ENCODE measurements at places on chromosomes 16 and 17.
A peak's percentile ranks its signal among the peaks of the same experiment; 100 is the strongest.

- no peak overlapping the region for H3K4me3 ChIP-seq
- H3K4me1 ChIP-seq: peaks cover 3% of the 10 kb centered on the region
- H3K36me3 ChIP-seq: peaks cover 15% of the 10 kb centered on the region
- no peak overlapping the region for H3K27ac ChIP-seq
- DNase-seq: no peak
Measured at GRCh38 chr16:1650131-1650530, 27.9 kb upstream of the JPT2 start.

GRCh38 chr17:50663812-50664374, 29.2 kb downstream of the ABCC3 start:
- H3K4me1 ChIP-seq: peaks cover 40% of the 10 kb centered on the region
- no peak for DNase-seq
- no peak overlapping the region for H3K27ac ChIP-seq
- H3K27me3 ChIP-seq: no peaks in the 10 kb centered on the region
- H3K4me3 ChIP-seq: no peak overlapping the region
- H3K36me3 ChIP-seq: no peaks in the 10 kb centered on the region

GRCh38 chr16:4928227-4928626, 8.7 kb downstream of the PPL start:
- no peak for DNase-seq
- no peaks in the 10 kb centered on the region for H3K4me1 ChIP-seq
- H3K27ac ChIP-seq: no peak overlapping the region
- no peaks in the 10 kb centered on the region for H3K36me3 ChIP-seq
- peaks cover 2% of the 10 kb centered on the region for H3K27me3 ChIP-seq

- peaks cover 2% of the 10 kb centered on the region for H3K27me3 ChIP-seq
- no peak overlapping the region for H3K4me3 ChIP-seq
- H3K27ac ChIP-seq: no peak overlapping the region
- no peaks in the 10 kb centered on the region for H3K36me3 ChIP-seq
- no peaks in the 10 kb centered on the region for H3K4me1 ChIP-seq
Measured at GRCh38 chr16:66390346-66391108, 24.0 kb downstream of the CDH5 start.

GRCh38 chr17:42783062-42783790, 2.8 kb downstream of the WNK4 start:
- peaks cover 2% of the 10 kb centered on the region for H3K36me3 ChIP-seq
- peaks cover 10% of the 10 kb centered on the region for H3K27me3 ChIP-seq
- H3K4me1 ChIP-seq: peaks cover 19% of the 10 kb centered on the region
- DNase-seq: peak; percentile 95

GRCh38 chr17:19753051-19753509, 5.0 kb upstream of the ALDH3A1 start:
- H3K36me3 ChIP-seq: no peaks in the 10 kb centered on the region
- no peaks in the 10 kb centered on the region for H3K27me3 ChIP-seq
- H3K4me3 ChIP-seq: no peak overlapping the region
- no peak overlapping the region for H3K27ac ChIP-seq
- no peaks in the 10 kb centered on the region for H3K4me1 ChIP-seq

DNA sequence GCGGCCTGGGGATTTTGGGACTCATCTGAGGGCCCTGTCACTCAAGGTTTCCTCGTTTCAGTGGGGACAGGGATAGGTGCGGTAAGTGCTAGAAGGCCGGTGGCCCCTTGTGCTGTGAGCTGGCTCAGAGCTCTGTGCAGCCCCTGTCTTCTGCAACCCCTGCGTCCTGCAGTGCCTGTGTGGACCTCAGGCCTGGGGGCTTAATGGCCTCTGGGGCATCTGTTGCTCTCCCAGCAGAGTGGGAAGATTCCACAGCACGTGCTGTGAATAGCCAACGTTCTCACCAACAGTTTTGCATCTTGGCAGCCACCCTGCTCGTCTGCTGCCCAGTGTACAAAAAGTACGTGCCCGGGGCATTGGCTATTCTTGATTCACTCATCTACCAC, 4.9 kb downstream of the FOXC2 start:
- H3K27ac ChIP-seq: no peak overlapping the region
- no peak for DNase-seq
- peaks cover 6% of the 10 kb centered on the region for H3K36me3 ChIP-seq
- no peak overlapping the region for H3K4me3 ChIP-seq

DNA sequence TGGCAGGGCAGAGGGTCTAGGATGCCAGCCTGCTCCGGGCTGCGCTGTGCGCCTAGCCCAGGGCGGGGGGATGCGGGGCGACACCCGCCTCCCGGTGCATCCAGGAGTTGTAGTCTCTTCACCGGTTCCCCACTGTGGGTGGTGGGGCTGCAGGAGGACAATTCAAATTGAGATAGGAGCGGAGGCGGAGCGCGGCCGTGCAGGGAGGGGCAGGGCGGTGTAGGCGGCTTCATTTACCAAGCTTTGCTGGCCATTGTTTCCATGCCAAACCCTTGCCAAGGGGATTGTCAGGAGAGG, 2047.4 kb downstream of the TP53TG3F start:
- no peak overlapping the region for H3K27ac ChIP-seq
- no peaks in the 10 kb centered on the region for H3K4me1 ChIP-seq
- no peak overlapping the region for H3K4me3 ChIP-seq
- no peaks in the 10 kb centered on the region for H3K36me3 ChIP-seq
- no peaks in the 10 kb centered on the region for H3K27me3 ChIP-seq

- H3K4me1 ChIP-seq: no peaks in the 10 kb centered on the region
- DNase-seq: no peak
- H3K36me3 ChIP-seq: no peaks in the 10 kb centered on the region
- H3K27ac ChIP-seq: no peak overlapping the region
Measured at GRCh38 chr16:67346341-67346740, 19.7 kb downstream of the LRRC36 start.

GRCh38 chr16:57859331-57859730, 57.0 kb upstream of the KIFC3 start:
- no peaks in the 10 kb centered on the region for H3K4me1 ChIP-seq
- DNase-seq: peak; percentile 62
- no peak overlapping the region for H3K27ac ChIP-seq

DNA sequence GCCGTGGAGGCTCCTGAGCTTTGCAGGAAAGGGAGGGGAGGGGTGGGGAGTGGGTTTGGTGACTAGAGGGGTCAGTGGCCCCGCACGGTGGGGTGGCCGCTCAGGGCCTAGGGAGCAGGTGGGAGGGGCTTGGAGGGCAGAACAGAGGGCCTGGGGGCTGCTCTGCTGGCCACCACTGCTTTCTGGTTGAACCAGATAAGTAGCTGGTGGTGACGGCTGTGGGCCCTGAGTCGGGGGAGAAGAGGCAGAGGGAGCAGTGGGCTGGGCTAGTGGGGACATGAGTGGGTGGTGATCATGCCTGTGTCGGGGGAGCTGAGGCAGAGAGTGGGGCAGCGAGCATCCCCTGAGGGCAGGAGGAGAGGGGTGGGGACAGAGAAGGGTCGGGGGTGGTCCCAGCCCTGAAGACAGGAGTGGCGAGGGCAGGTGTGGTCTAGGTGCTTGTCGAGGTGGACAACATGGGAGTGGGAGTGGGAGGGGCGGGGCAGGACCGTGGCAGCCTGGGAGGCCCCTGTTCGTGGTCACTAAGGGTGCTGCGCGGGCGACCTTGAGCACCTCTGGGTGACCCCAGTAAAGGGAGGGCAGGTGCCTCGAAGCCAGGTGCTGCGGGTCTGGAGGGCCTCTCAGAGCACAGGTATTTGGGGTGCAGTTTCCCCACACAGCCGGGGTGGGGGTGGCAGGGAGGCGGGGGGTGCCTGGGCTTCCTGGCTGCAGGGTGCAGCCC, 6.3 kb upstream of the CD7 start:
- no peaks in the 10 kb centered on the region for H3K27me3 ChIP-seq
- no peaks in the 10 kb centered on the region for H3K36me3 ChIP-seq
- H3K27ac ChIP-seq: no peak overlapping the region
- DNase-seq: no peak
- H3K4me3 ChIP-seq: no peak overlapping the region

- H3K4me3 ChIP-seq: no peak overlapping the region
- no peak for DNase-seq
- H3K27ac ChIP-seq: no peak overlapping the region
- H3K36me3 ChIP-seq: no peaks in the 10 kb centered on the region
- H3K27me3 ChIP-seq: peaks cover 24% of the 10 kb centered on the region
Measured at GRCh38 chr17:4600563-4600962, 16.2 kb downstream of the SMTNL2 start.

DNA sequence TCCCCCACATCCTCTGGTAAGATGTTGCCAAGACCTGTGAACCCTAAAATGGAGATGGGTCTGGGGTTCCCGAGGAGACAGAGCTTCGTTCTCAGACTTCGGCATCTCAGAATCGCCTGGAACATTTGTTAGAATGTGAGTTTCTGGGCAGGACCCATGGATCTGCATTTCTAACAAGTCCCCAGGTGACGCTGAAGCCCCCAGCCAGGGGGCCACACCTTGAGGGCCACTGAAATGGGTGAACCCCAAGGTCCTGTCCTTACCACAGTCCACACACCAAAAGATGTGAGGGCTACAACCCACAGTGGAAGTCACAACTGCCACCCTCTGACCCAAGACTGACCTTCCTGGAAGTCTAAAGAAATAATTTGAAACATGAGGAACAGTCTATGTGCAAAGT, 14.0 kb downstream of the MPP3 start:
- no peaks in the 10 kb centered on the region for H3K27me3 ChIP-seq
- peaks cover 2% of the 10 kb centered on the region for H3K4me1 ChIP-seq
- no peak overlapping the region for H3K4me3 ChIP-seq
- no peak overlapping the region for H3K27ac ChIP-seq
- no peak for DNase-seq

GRCh38 chr17:48612854-48613691, 2.0 kb downstream of the HOXB8 start:
- H3K36me3 ChIP-seq: no peaks in the 10 kb centered on the region
- peak overlapping the region; percentile 32 for H3K27ac ChIP-seq
- DNase-seq: peak; percentile 60
- H3K27me3 ChIP-seq: peaks cover 43% of the 10 kb centered on the region
- peaks cover 15% of the 10 kb centered on the region for H3K4me1 ChIP-seq

DNA sequence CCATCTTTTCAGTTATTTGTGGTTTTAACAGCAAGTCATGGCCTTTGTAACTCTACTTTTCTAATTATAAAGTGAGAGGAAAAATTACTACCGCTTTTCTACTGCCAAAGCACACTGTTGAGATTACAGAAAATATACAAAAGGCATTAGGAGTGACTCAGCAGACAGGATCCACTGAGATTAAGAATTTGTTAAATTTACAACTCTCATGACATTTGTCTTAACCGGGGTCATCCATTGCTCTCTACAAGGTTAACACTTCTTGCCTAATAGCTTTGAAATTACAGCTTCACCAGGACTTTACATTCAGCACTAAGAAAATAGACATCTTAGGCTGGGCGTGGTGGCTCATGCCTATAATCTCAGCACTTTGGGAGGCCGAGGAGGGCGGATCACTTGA, 93.4 kb downstream of the SSH2 start:
- H3K36me3 ChIP-seq: no peaks in the 10 kb centered on the region
- peak; percentile 58 for DNase-seq
- H3K4me1 ChIP-seq: peaks cover 3% of the 10 kb centered on the region
- H3K27ac ChIP-seq: no peak overlapping the region
- no peak overlapping the region for H3K4me3 ChIP-seq
- H3K27me3 ChIP-seq: no peaks in the 10 kb centered on the region

GRCh38 chr17:55274355-55275255, 9.8 kb downstream of the HLF start:
- H3K4me1 ChIP-seq: peaks cover 7% of the 10 kb centered on the region
- no peaks in the 10 kb centered on the region for H3K27me3 ChIP-seq
- no peak overlapping the region for H3K4me3 ChIP-seq
- no peak for DNase-seq

GRCh38 chr16:84940670-84941551, 70.4 kb downstream of the ZDHHC7 start:
- no peaks in the 10 kb centered on the region for H3K36me3 ChIP-seq
- H3K4me1 ChIP-seq: no peaks in the 10 kb centered on the region
- no peak overlapping the region for H3K27ac ChIP-seq
- no peak overlapping the region for H3K4me3 ChIP-seq
- H3K27me3 ChIP-seq: no peaks in the 10 kb centered on the region
- DNase-seq: peak; percentile 49

DNA sequence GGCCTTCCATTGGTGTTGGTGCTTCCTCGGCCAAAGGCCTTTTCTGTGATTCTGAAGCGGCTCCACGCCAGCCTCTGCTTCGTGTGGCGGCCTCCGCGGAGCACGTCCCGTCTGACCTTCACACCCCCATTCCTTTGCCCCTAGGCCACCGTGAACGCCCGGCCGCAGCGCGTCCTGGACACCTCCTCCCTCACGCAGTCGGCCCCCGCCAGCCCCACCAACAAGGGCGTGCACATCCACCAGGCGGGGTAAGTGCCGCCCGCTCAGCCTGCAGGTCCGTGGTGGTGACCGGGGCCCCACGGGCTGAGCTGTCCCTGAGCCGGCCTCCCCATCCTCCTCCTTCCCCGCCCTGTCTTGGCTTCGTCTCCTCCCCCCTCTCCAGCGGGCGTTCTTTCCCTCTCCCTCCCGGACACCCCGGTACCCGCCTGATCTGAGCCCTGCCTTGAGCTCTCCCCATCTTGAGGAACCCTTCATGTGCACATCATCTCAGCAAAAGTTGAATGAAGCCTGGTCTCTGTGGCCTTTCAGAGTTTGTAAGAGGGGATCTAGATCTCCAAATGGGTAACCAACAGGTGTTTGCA, 69.0 kb upstream of the CHMP6 start:
- H3K4me3 ChIP-seq: no peak overlapping the region
- H3K27me3 ChIP-seq: no peaks in the 10 kb centered on the region
- no peaks in the 10 kb centered on the region for H3K4me1 ChIP-seq
- peaks cover 8% of the 10 kb centered on the region for H3K36me3 ChIP-seq
- no peak overlapping the region for H3K27ac ChIP-seq

GRCh38 chr17:77235370-77235941, 94.7 kb downstream of the SEC14L1 start:
- peak; percentile 94 for DNase-seq
- H3K4me3 ChIP-seq: peak overlapping the region; percentile 46
- H3K27ac ChIP-seq: peak overlapping the region; percentile 75
- no peaks in the 10 kb centered on the region for H3K4me1 ChIP-seq

GRCh38 chr16:86477642-86478041, 32.7 kb upstream of the FOXF1 start:
- H3K27me3 ChIP-seq: no peaks in the 10 kb centered on the region
- no peak overlapping the region for H3K4me3 ChIP-seq
- H3K4me1 ChIP-seq: peaks cover 21% of the 10 kb centered on the region
- no peaks in the 10 kb centered on the region for H3K36me3 ChIP-seq
- DNase-seq: peak; percentile 91
- H3K27ac ChIP-seq: peak overlapping the region; percentile 35

- no peaks in the 10 kb centered on the region for H3K36me3 ChIP-seq
- no peak overlapping the region for H3K4me3 ChIP-seq
- DNase-seq: peak; percentile 52
- no peaks in the 10 kb centered on the region for H3K27me3 ChIP-seq
- H3K4me1 ChIP-seq: peaks cover 4% of the 10 kb centered on the region
Measured at GRCh38 chr17:72511242-72511641, 390.4 kb downstream of the SOX9 start.

All from fibroblast of lung (primary cell).